ENCODE measurements at places on chromosomes 6 and 20. TPM values are rescaled to one million over a fixed set of nuclear protein-coding genes. Genes with fewer than 3 reads are reported as not detected.

The GPLD1 gene
- 0.42 TPM for total RNA-seq

The TFB1M gene
- 36.3 TPM for total RNA-seq

The FABP7 gene
- not detected for total RNA-seq

The SLC22A16 gene
- not detected for total RNA-seq

The ECT2L gene
- total RNA-seq: not detected

The OR10C1 gene
- not detected for total RNA-seq

The NPEPL1 gene
- 41.3 TPM for total RNA-seq

The LYRM2 gene
- 32.0 TPM for total RNA-seq

The OXT gene
- 0.68 TPM for total RNA-seq

The CPXM1 gene
- 0.25 TPM for total RNA-seq

The PRSS16 gene
- total RNA-seq: 1.4 TPM

The PDE10A gene
- total RNA-seq: not detected

The ESR1 gene
- total RNA-seq: 0.94 TPM

The OOEP gene
- 1.1 TPM for total RNA-seq

The PNPLA1 gene
- not detected for total RNA-seq

The DPM1 gene
- total RNA-seq: 48.9 TPM

The TRIM39 gene
- 24.1 TPM for total RNA-seq

The RIPOR3 gene
- total RNA-seq: not detected

The IMPG1 gene
- total RNA-seq: not detected

The DEFB132 gene
- not detected for total RNA-seq

The EDN3 gene
- 0.39 TPM for total RNA-seq

The FAM83C gene
- not detected for total RNA-seq

The MYLK2 gene
- 0.39 TPM for total RNA-seq

The SLC17A1 gene
- not detected for total RNA-seq

The RCAN2 gene
- 0.53 TPM for total RNA-seq

The CLPSL2 gene
- not detected for total RNA-seq

The TUBB2B gene
- not detected for total RNA-seq

The CGA gene
- total RNA-seq: not detected

The GSTA1 gene
- total RNA-seq: not detected

The GLP1R gene
- not detected for total RNA-seq

The SMLR1 gene
- not detected for total RNA-seq

The POM121L2 gene
- not detected for total RNA-seq

The LPA gene
- not detected for total RNA-seq

The MUCL3 gene
- total RNA-seq: not detected

The PKHD1 gene
- not detected for total RNA-seq

The ATXN1 gene
- 63.6 TPM for total RNA-seq

The SLC13A3 gene
- 0.30 TPM for total RNA-seq

The FAM83B gene
- total RNA-seq: not detected

The BTN1A1 gene
- total RNA-seq: not detected

The BPIFB4 gene
- not detected for total RNA-seq

The GTSF1L gene
- total RNA-seq: not detected

The SMOC2 gene
- total RNA-seq: not detected

The COX7A2 gene
- 367 TPM for total RNA-seq

The SLC16A10 gene
- total RNA-seq: 6.8 TPM

The SIRPB1 gene
- 6.5 TPM for total RNA-seq

The EPPIN gene
- not detected for total RNA-seq

The ZBTB24 gene
- total RNA-seq: 19.7 TPM

The SPEF1 gene
- total RNA-seq: not detected

The ENPP5 gene
- total RNA-seq: 1.4 TPM

The ANKEF1 gene
- 7.6 TPM for total RNA-seq

The SLC25A27 gene
- 0.64 TPM for total RNA-seq

The PDYN gene
- total RNA-seq: not detected

The ZNF165 gene
- total RNA-seq: 1.2 TPM

The UCKL1 gene
- total RNA-seq: 45.0 TPM

The FOXQ1 gene
- total RNA-seq: not detected

The STX11 gene
- total RNA-seq: 11.1 TPM

The BNIP5 gene
- total RNA-seq: not detected

Measured in activated naive CD8-positive, alpha-beta T cell treated with anti-CD3 and anti-CD28 coated beads, Interleukin-2, amount 10 ng/mL, durations not matched to agents 7 days and 5 days (primary cell).